ENCODE measurements at places on chromosomes 7 and 10.

DNA sequence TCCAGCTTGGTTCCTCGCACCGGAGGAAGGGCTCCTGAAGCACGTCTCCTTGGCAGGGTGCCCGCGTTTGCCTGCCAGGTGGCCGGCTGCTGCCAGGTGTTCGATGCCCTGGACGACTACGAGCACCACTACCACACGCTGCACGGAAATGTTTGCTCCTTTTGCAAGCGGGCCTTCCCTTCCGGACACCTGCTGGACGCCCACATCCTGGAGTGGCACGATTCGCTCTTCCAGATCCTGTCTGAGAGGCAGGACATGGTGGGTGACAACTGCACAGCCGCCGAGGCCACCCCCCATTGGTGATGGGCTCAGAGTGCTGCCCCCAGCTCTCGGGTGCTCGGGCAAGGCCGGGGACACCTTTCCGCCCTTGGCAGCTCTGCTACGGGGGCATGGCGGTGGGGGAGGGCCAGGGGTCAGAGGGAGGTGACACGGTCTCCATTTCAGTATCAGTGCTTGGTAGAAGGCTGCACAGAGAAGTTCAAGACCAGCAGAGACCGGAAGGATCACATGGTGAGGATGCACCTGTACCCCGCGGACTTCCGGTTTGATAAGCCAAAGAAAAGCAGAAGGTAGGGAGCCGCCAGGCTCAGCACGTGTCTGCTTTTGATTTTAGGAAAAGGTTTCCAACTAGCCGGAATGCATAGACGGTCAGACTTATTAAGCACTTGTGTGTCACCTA lies 1.1 kb downstream of the ZNF511 start:
- no peak for DNase-seq

DNA sequence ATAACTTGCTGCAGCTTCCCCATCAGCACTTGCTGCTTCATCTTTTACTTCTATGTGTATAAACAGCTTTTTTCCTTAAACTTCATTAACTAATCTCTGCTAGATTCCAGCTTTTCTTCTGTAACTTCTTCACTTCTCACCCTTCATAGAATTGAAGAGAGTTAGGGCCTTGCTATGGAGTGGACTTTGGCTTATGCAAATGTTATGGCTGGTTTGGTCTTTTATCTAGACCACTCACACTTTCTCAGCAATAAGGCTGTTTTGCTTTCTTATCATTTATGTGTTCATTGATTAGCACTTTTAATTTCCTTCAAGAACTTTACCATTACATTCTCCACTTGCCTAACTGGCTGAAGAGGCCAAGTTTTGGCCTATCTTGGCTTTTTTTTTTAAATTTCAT lies 64.2 kb upstream of the HELLS start:
- no peak for DNase-seq

DNA sequence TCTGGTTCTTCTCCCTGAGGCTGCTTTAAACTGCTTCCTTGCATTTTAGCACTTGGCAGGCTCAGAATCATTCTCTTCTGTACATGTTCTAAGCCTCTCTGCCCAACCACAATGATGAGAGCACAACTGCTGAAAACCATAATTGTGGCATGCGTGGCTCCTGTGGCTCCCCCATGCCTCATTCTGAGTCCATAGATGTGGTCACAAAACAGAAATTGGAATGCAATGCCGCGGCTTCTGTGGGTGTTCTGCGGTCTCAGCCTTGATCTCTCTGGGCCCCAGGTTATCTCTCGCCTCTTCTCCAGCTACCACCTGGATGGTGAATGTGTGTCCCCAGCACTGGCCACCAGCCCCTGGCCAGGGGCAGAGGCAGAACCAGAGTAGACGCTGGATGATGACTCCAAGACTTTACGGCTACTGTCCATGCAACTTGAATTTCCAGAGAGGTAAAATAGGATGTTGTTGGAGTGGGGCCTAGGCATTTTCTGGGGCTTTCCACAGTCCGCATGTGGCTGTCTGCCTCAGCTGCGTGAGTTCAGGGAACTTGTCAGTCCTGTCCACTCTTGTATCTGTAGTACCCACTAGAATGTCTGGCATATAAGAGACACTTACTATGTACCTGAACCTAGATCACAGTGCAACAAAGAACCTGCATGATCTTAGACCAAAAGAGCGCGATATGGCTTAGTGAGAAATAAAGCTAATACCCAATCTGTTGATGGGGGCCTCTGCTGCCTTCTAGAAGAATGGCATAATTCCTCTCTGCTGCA lies 52.4 kb upstream of the ADRB1 start:
- no peak for DNase-seq

- DNase-seq, result no peak
Measured at GRCh38 chr10:112613620-112614019, 166.6 kb downstream of the VTI1A start.

GRCh38 chr7:21972397-21972784 lies 26.7 kb upstream of the CDCA7L start:
- no peak for DNase-seq

- peak; percentile 38 for DNase-seq
Measured at GRCh38 chr7:22001345-22002004, 55.8 kb upstream of the CDCA7L start.

DNA sequence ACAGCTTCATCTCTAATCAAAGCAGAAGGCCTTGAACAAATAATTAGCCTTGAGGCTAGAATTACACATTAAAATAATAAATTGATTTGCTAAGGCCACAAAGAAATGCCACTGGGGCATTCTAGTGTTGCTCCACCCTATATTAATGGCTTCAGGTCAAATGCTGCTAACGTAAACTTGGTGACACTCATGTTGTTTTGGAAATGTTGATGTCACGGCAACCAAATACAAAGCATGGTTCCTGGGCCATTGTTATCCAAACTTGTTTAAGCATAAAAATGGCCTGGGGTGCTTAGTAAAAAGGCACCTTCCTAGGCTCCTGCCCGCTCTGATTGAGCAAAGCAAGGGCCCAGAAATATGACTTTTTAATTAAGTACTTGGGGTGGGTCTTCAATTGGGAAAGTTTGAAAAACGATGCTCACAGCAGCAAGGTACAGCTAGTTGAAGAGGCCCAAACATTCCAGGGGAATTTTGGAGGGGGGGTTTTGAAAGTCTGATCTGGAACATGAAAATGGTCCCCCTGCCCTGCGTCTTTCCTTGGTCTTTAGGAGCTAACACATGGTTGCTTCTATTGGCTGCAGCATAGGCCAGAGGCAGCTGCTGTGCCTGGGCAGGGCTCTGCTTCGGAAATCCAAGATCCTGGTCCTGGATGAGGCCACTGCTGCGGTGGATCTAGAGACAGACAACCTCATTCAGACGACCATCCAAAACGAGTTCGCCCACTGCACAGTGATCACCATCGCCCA lies 67.8 kb downstream of the ABCC2 start:
- no peak for DNase-seq

- DNase-seq, result no peak
Measured at GRCh38 chr10:97553575-97554031, 19.0 kb upstream of the ANKRD2 start.

- DNase-seq, result no peak
Measured at GRCh38 chr10:8726779-8727084, 672.2 kb downstream of the GATA3 start.

GRCh38 chr10:74771054-74771453 lies 55.3 kb upstream of the KAT6B start:
- DNase-seq, result no peak

DNA sequence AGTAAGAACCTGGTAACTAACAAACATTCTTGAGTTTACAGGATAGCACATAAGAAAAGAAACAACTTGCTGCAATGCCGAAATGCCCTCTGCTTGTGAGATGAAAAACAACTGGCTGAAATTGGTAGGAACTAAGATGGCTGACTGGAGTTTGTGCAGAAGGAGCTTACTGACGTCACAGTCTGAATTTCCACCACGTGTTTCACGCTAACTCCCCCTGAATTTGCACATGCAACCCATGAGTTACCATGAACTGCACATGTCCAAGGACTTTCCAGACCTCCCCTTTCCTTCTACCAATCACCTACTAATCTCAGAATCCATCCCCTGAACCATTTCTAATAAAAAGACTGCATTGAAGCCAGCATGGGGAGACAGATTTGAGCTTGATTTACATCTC lies 86.3 kb upstream of the KCND2 start:
- no peak for DNase-seq

GRCh38 chr10:75972491-75973276 lies 541.3 kb downstream of the LRMDA start:
- peak; percentile 15 for DNase-seq

DNA sequence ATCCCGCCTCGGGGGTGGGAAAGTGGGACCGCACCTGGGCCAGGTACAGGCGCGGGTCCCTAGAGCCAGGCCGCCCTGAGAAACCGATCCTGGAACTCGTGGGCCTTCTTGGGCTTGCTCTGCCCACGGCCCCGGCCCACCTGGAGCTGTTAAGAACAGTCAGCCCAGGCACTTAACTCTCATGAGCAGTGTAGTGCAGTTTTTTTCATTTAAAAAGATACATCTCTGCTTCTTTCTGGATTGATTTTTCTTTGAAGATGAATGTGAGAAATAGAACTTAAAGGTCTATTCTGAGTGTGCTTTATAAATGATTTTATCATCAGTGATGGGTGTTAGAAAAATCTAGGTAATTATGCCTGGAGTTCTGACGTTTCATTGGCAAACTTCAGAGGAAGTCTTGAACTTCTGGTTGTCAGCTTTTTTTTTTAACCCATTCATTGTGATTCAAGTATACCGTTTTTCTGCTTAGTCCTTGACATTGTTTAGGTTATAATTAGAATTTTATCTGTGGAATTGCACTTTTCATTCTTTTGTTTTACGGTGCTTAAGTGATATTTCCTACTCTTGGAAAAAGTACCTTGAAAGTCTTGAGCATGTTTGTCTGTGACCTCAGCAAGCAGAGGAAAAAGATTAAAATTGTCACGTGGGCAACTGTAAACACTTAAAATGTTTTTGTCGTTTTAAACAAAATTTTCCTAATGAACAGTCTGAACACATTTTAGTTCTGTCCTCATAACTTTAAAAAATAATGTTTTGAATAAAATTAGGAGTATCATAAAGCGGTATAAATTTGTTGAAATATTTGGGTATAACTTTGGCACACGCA lies 906 bp downstream of the CDK1 start:
- no peak for DNase-seq

DNA sequence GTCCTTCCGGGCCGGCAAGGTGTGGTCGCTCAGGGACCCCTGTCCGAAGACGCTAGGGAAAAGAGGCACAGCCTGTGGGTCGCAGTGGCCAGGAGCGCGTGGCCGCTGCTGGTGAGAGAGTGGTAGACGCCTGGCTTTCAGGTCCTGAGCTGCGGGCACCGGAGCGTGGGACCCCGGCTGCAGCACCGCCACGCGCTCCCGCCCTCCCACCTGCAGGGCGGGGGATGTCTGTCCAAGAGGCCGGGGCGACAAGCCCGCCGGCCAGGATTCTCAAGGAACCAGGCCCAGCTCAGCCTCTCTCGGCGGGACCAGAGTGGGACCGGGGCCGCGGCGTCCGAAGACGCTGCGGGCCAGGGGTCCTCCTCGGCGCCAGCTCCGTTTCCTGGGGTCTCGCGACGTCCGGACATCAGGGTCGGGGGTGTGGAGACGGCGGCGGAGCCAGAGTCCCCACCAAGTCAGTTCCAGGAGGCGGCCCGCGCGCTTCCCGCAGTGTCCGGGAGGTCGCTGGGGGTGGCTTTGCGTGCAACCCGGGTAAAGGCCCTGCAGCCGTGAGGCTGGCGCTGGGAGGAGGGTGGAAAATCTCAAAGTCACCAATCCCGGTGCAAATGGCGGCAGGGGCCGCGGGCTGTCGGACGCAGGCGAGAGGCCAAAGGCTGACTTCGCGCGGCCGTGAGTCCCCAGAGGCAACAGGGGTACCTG lies 5.5 kb downstream of the ZNF503 start:
- DNase-seq, result no peak

DNA sequence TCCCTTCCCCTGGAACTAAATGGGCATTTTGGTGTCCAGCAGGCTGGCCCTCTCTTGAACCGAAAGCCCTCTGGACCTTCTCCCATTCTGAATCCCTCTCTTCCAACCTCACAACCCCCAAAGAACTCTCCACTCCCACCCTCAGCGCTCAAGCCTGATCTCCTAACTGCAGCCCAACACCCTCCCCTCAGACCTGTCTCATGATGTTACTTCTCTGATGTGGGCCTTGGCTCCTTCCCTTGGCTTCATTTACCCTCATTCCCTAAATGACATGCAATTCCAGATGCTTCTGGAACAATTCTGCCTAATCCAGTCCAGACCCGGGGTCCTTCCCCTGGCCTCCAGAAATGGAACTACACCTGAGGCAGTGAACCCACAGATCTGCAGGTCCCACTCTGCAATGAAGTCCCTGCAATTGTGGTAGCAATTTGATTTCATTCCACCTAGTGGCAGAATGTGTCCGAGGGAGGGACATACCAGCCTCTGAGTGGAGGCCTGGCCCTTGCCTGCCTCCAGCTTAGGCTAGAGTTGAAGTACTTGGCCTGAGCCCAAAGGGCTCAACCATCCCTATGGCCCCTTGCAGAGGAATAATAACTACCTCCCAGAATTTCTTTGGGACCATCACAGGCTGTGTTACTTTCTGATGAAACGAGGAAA lies 4.1 kb upstream of the CEP41 start:
- DNase-seq, result no peak

DNA sequence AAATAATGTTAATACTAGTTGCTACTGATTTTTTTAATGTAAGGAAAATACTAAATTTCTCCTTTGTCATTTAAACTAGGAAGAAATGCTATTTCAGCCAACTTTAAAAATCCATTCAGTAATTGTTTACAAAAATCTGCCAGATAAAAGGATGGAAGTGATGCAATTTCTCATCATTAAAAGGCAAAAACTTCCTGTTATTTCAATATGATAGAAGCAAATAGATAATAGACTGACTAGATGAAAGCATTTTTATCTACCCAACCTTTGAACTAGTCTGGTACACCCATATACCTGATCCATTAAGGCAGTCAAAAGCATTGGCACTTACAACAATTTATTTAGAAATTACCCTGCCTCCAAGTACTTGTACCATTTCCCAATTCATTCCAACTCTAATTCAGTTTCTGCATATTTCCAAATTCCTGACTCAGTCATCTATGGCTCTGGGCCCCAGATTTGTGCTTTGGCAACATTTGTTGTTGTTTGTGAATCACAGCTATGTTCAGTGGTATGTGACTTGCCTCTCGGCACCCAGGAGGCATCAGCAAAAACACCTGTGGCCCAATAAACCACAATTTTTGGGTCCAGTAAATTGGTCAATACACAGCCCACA lies 482.6 kb upstream of the SEMA3A start:
- DNase-seq, result no peak

DNA sequence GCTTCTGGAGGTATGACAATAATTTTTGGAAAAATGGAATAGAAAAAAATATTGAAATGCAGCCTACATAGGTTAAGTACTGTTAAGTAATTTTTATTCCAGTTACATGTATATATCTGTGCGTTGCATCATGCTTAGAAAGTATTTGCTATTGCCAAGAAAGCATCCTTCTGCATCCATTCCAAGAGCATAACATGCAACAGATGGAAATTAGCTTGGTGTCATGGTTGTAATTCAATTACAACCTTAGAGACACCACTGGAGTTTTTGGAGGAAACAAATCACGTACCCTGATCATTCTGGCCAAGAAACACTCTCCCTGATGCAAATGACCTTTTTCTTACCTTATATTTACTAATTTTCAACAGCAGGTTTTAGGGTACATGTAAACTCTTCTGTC lies 1.7 kb downstream of the AKR1B1 start:
- DNase-seq, result no peak
